ENCODE measurements at places on chromosomes 11 and 22.

DNA sequence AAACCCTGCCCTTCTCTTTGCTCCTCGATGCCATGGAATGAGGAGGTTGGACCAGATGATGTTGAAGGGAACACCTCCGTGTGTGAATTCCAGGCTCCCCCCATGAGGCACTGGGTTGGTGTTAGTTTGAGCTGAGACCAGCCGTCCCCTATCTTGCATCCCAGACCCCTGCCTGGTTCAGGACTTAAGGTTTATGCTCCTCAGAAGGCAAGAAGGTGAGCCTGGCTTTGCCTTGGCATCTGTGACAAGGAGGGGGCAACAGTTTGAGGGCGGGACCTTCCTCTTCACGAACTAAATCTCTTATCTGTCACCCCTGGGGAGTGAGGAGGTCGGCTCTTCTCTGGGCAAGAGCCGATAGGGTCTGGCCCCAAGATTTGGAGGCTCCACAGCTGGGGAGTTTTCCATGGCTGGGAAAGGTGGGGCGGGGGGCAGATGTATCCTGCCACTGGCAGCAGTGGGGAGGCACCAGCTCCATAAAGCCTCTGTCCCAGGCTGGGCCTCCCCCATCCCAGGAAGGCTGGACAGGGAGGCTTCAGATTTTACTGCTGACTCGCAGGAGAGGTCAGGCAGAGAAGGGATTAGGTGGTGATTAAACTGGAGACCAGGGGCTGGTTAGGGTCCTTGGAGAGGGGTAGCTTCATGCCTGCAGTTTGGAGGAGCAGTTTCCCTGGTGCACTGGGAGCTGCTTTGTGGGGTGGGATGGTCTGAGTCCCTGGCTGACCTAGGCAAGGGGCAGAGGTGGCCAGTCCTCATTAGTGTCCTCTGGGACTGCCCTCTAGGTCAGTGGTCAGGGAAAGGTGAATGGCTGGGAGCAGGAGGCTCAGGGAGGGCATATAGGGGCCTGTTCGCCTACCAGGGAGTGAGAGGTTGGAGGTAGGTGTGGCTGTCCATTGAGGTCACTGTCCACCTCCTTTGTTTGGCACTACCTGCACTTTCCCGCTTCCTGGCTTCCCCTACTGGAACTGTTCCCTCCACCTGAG is 1.1 kb downstream of the SEC14L2 start:
- DNase-seq, result no peak

DNA sequence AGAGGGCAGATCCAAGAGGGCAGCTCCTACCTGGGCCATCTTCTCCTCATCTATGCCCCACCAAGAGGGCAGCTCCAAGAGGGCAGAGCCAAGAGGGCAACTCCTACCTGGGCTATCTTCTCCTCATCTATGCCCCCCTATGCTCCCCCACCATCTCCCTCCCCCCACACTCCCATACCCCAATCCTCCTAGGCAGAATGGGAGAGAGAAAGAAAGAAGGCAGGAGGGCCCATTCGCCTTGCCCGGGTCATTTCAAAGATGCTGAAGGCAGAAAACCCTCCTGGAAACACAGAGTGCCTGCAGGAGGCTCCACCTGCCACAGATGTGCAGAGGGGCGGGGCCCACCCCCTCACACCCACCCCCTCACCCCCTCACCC is 78.5 kb downstream of the BUD13 start:
- no peak for DNase-seq

DNA sequence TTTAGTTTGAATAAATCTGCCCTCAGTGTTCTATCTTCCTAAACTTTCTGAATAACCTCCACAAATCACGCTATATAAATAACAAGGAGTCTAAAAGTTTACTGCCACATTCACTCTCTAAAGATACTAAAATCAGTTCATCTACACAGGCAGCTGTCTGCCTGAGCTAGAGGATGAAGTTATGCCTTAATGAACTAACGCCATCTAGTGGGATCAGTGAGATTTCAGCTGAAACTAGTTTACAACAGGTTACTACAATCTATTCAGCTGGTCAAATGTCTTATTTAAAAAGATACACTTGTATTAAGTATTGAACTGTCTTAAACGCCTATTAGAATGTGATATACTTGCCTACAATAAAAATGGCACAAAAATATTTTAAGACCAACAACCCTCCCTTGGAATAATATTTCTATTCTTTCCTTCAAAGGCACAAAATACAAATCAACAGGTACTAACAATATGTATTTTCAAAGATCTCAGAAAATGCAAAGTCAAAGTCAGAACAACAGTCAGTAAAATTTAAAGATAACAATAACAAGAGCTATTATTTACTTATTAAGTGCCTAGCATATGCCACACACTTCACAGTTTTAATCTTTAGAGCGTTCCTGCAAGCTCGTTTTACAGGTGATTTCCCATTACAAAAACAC is 84.1 kb downstream of the LARGE2 start:
- DNase-seq, result no peak

DNA sequence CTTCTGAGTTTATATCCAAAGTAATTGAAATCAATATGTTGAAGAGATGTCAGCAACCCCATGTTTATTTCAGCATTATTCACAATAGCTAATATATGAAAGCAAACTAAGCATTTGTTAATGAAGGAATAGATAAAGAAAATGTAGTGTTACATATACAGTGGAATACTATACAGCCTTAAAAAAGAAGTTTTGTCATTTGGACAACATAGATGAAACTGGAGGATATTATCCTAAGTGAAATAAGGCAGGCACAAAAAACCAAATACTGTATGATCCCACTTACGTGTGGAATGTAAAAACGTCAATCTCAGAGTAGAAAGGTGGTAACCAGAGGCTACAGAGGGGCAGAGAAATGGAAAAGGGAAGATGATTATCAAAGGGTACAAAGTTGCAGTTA is 10.2 kb downstream of the MRGPRX2 start:
- no peak for DNase-seq

GRCh38 chr11:66335531-66336233 is 552 bp downstream of the RIN1 start:
- DNase-seq, result no peak

GRCh38 chr11:27722117-27722952 is 22.1 kb upstream of the BDNF start:
- no peak for DNase-seq

GRCh38 chr11:43758927-43759326 is 78.4 kb downstream of the HSD17B12 start:
- no peak for DNase-seq

DNA sequence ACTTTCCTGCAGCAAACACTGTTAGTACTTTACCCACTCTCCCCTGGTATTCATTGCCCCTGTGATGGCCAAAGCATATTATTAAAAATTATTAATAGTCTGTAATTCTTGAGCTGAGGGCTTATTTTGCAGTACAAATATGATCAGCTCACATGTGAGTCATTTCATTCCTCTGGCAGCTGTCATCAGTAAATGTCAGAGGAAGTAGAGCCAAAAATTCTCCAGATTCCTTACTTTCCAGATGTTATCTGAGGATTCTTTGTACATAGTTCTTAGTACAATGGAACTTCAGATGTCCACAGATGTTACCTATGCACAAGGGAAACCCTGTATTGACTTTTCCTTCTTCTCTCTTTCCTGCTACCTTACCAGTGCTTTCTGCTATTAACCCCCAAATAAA is 12.5 kb downstream of the OR5B3 start:
- no peak for DNase-seq

- no peak for DNase-seq
These were observed 111.2 kb downstream of the SLC1A2 start for GRCh38 chr11:35308157-35308556.

GRCh38 chr11:75029836-75030631 is 41.3 kb downstream of the NEU3 start:
- no peak for DNase-seq

DNA sequence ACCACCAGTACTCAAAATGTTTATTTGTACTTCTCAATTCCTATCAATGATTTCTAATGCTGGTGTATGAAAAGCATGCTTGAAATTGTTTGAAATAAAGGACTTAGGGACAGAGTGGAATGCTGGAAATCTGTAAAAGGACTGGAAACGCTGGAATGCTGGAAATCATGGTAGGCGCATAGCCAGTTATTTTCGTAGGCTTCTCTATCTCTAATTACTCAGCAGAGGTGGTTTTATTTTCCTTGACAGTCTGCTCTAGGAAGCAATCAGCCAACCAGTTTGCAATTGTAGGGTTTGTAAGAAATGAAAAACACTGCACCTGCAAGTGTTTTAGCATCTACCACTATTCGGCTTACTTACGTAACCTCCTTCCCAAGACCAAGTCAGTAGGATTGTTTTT is 788 bp downstream of the LIN7C start:
- DNase-seq, result no peak

DNA sequence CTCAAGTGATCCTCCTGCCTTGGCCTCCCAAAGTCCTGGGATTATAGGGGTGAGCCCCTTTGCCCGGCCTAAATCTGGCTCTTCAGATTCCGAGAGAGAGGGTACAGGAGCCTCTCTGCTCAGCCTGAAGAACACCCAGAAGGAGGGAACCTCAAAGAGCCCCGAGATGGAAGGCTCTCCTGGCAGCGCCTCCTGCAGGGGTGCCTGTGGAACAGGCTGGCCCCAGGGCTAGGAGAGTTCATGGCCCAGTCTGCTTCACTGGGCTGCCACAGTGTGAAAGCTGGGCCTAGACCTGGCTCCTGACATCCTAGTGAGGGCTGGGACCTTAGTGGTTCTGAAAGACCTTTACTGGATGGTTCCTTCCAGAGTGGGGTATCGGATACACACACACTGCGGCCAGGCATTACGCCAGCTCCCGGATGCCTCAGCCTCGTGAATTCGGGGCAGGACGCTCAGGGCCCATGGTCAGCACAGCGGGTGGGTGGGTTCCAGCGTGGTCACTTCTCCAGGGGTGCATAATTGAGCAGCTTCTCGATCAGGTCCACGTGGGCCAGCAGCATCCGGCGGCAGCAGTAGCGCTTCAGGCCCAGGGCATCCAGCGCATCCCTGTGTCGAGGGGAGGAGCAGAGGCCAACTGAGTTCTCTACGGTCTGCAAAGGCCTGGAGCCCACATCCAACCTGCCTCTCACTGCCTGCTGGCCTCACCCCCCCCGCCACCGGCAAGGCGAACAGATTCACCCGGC is 2.3 kb downstream of the POLR2L start:
- no peak for DNase-seq
